Motor neuron (in vitro differentiated cells): ENCODE measurements at places on chromosomes 13 and 19. TPM values are rescaled to one million over a fixed set of nuclear protein-coding genes. Genes with fewer than 3 reads are reported as not detected.

GRCh38 chr19:12938779-12939601 is 581 bp downstream of the CALR start:
- ATAC-seq = peak; percentile 11

GRCh38 chr13:108361769-108362168 is 92.3 kb downstream of the TNFSF13B start:
- ATAC-seq = no peak

- ATAC-seq = no peak
These were observed 2.0 kb downstream of the ATP4A start for GRCh38 chr19:35561436-35561835.

DNA sequence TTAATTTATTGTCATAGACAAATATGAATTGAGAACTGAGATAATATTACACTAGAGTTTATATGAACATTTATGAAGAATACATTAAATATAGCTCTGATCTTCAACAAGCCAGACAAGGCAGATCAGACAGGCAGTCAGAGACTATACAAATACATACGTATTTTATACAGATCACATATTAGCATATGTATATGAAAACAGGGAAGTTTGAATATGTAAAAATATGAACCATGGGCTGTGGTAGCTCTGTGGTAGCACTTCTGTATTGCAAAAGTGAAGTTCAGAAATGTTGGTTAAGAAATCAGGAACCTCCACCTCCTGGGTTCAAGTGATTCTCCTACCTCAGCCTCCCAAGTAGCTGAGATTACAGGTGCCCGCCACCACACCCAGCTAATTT is 20.7 kb downstream of the GPR180 start:
- no peak for ATAC-seq

DNA sequence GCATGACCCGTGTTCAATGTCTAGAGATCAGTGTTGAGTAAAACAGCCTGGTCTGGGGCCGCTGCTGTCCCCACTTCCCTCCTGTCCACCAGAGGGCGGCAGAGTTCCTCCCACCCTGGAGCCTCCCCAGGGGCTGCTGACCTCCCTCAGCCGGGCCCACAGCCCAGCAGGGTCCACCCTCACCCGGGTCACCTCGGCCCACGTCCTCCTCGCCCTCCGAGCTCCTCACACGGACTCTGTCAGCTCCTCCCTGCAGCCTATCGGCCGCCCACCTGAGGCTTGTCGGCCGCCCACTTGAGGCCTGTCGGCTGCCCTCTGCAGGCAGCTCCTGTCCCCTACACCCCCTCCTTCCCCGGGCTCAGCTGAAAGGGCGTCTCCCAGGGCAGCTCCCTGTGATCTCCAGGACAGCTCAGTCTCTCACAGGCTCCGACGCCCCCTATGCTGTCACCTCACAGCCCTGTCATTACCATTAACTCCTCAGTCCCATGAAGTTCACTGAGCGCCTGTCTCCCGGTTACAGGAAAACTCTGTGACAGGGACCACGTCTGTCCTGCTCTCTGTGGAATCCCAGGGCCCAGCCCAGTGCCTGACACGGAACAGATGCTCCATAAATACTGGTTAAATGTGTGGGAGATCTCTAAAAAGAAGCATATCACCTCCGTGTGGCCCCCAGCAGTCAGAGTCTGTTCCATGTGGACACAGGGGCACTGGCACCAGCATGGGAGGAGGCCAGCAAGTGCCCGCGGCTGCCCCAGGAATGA is 1.5 kb upstream of the CEACAM5 start:
- peak; percentile 94 for ATAC-seq

DNA sequence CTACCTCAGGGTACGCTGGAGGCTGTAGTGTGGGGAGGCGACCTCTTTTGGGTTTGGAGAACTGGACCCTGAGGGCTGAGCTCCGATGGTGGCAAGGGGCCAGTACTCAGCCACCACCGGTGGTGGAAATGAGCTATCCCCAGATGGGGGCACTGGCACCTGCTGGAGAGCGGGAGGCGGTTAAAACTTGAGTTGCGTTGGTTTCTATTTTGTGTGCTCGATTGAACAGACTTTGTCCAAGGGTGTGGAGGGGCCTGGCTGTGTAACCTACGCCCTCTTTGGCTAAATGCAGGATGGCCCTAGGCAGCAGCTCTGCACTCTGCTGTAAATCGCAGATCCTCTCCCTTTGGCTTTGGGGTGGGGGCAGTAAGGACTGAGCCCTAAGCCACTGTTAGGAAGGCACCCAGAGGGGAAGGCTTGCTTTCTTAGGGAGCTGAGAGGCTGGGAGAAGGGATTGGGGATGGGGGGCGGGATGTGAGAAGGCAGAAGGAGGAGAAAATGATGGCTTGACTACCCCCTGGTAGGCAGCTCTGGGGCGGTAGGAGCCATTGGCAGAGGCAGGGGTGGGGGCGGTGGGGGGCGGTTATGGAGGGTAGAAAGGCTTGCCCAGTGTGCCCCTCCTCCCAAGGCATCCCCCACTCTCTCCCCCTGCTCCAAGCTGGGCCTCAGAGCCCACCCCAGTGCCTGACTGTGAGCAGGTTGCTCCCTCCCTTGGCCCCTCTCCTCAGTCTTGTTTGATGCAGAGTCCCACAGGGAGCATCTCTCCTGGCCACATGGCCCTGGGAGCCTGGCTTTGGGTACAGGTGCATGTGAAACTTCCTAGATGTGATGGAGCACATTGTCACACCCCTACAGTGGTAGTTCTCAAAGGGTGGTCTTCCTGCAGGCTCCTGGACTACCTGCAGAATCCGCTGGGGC is 5.0 kb downstream of the VSTM2B start:
- ATAC-seq = no peak

- no peak for ATAC-seq
These were observed 30.8 kb downstream of the PIN1 start for GRCh38 chr19:9865732-9866501.

Gene COX7A1
- 0.54 TPM in 1 of 2 replicates, not detected in the other for total RNA-seq

Gene ACP7
- total RNA-seq = 0.09 TPM in 1 of 2 replicates, not detected in the other

Gene FRY
- total RNA-seq = 39.5 and 42.3 TPM in 2 replicates

Gene CLC
- total RNA-seq = not detected in 2 replicates

Gene PTGER1
- not detected in 2 replicates for total RNA-seq
